Aorta (tissue), 5 donors: ENCODE measurements at places on chromosomes 4 and X. TPM values are rescaled to one million over a fixed set of nuclear protein-coding genes. Genes with fewer than 3 reads are reported as not detected.

Gene NEIL3
- total RNA-seq, result 0.99 TPM

Gene RAB40A
- total RNA-seq, result 1.8 TPM

Gene MUC7
- not detected for total RNA-seq

Gene TKTL2
- not detected for total RNA-seq

Gene H2BW2
- not detected for total RNA-seq

Gene ENOPH1
- total RNA-seq, result 17.3 TPM

Gene GAGE12D
- not detected for total RNA-seq

Gene ETDA
- total RNA-seq, result not detected

Gene PAGE5
- total RNA-seq, result not detected

Gene IL9R
- 0.30 TPM for total RNA-seq

Gene RADX
- total RNA-seq, result 2.4 TPM

Gene GJB1
- total RNA-seq, result not detected

Gene EDA2R
- 5.9 TPM for total RNA-seq

Gene MAGEB2
- not detected for total RNA-seq

Gene ETDB
- total RNA-seq, result not detected

Gene CXCL3
- 3.2 TPM for total RNA-seq

Gene GATA1
- total RNA-seq, result 0.57 TPM

Gene DMD
- total RNA-seq, result 175 TPM

Gene MTNR1A
- total RNA-seq, result not detected

Gene RGN
- 20.2 TPM for total RNA-seq

Gene BEX5
- 5.0 TPM for total RNA-seq

Gene CFI
- 33.7 TPM for total RNA-seq

Gene ZIC3
- total RNA-seq, result not detected

Gene CNGA1
- 5.5 TPM for total RNA-seq

Gene KLHL13
- 4.6 TPM for total RNA-seq

Gene BGN
- 2,306 TPM for total RNA-seq

Gene XAGE2
- total RNA-seq, result not detected

Gene CLDN22
- total RNA-seq, result not detected

Gene COL25A1
- total RNA-seq, result 8.1 TPM

Gene TBX22
- total RNA-seq, result not detected

Gene CT45A1
- not detected for total RNA-seq

Gene GRSF1
- 40.0 TPM for total RNA-seq

Gene RIBC1
- total RNA-seq, result 0.48 TPM

Gene RHOH
- total RNA-seq, result 3.3 TPM

Gene COX18
- 8.6 TPM for total RNA-seq

Gene RBM47
- total RNA-seq, result 20.7 TPM
